ENCODE measurements at places on chromosomes 1 and 21.
A peak's percentile ranks its signal among the peaks of the same experiment; 100 is the strongest.

DNA sequence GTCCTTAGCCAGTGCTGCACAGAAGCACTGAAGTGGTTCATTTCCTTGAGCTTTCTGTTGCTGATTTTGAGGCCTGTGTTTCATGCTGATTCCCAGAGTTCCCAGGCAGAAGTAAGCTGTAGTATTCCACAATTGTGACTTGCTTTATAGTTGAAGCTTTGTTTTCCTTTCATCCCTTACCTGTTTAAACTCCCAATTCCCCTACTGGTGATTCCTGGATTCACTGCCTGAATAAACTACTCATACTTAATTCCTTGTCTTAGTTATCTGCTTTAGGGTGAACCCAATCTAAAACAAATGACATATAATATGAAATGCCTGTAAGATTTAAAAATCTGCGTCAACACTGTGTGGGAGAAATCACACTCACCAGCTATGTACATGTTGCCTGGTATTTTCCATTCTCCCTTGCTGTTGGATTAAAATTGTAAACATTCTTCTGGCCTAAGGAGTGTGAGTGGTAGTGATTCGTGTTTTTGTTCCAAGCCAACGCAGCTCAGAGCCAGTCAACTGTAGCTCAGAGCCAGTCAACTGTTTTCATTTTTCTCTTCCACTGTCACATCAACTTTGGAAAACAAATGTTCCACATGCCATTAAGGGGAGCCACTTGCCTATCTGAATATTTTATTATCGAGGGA, 879.4 kb downstream of the MRPL39 start:
- no peak for DNase-seq

GRCh38 chr1:183124259-183124658, 61.8 kb upstream of the LAMC2 start:
- DNase-seq = no peak

GRCh38 chr1:192867180-192867579, 58.3 kb downstream of the RGS2 start:
- no peak for DNase-seq

DNA sequence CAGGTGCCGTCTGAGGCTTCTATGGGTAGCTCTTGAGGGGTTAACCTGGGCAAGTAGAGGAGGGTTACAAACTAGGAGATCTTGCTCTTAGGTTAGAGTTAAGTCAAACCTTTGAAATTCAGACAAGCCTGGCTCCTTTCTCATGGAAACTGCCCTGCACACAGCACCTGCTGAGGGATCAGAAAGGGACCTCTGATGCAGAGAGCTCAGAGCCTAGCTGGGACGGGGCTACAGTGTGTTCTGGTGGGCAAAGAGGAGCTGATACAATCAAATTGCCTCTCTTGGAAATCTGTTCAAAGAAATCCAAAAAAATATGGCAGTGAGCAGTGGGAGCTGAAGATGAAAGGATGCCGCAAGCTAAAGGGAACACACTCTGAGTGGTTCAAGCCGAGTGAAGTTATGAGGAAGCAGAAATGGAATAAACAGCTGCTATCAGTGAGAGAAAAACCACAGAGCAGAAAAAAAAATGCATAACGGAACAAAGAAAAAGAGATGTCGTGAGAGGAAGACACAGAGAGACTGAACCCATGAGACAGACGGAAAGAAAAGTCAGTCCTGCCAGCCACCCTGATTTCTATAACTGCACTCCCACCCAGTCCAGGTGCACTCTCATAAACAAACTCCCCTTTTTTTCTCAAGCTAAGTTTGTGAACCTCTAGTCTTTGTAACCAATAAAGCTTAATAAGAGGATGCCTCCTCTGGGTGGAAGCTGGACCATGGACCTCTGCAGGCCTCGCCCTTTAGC, 26.6 kb downstream of the PAFAH2 start:
- peak; percentile 96 for DNase-seq

DNA sequence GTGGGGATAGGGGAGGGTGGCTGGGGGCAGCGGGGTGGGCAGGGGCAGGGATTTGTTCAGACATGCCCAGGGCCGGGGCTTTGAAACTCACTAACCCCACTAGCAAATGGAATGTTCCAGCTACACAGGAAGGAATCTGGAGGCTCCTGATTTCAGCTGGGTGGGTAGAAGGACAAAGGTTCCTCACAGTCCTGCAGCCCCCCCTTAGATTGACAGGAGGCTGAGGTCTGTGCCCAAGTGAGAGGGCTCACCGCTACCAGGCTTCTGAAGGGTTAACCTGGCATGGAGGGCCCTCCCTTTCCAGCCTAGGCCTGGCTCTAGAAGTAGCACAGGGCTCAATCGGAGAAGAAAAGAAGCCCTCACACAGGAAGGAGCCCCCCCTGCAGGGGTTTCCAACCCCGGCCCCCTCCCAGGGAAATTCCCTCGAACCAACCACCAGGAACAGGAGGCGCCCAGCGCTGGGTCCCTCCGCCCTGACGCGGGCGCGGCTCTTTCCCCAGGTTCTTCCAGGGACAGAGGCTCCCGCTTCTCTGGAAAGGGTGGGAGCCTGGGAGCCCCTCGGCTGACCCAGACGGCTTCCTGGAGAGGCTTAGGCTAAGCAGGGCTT, 3.3 kb downstream of the EPHA2 start:
- no peak for DNase-seq

DNA sequence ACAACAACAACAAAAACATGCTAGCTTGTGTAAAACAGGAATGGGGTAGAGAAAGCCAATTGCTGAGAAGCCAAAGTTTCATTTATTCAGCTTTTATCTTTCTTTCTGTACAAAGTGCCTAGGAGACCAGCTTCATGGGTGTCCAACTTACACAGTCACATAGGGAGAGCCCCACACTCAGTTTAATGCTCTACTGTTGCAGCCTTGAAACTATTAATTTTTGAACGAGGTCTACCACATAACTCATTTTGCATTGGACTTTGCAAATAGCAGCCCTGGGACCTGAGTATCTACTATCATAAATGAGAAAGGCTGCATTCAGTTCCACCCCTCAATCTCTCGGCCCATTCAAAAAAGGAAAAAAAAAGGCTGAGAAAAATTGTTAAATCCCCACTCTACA, 98.8 kb downstream of the ZNF644 start:
- DNase-seq = no peak

DNA sequence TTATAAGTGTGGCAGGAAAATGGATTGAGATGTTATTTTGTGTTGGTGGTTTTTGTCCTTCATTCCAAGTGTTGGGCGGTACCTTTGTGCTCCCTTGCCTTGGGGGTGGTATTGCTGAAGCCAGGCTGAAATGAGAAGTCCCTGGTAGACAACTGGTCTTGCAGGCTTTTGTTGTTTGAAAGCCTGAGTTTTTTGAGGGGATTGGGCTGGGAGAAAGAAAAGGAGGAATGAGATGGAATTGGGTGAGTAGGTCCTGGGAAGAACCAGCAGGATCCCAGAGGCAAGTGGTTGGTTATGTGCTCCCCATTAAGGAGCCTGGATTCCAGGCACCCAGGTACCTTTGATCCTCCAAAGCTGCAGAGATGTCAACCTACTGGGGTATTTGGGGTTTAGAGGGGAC, 93.7 kb upstream of the SLC2A1 start:
- no peak for DNase-seq

- DNase-seq = no peak
Measured at GRCh38 chr1:114219172-114219868, 65.7 kb upstream of the SYT6 start.

DNA sequence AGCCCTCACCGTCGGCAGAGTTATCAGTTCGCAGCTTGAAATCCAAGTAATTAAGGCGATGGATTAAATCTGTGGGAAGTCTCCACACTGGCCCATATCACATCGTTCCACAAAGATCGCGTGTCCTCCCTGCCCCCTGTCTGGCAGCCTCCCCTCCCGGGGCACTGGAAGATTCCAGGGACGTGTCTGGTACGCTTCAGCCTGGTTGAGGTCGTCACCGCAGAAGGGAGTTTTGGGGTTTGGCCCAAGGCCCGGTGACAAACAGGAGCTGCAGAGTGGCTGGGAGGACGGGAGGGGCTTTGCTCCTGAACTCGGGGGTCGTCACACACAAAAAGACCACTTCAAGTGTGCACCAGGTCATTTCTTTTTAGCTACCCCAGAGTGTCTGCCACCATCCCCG, 51.1 kb downstream of the PRDM16 start:
- DNase-seq = no peak

GRCh38 chr1:5985250-5985649, 7.0 kb downstream of the NPHP4 start:
- no peak for DNase-seq

GRCh38 chr1:15739745-15740144, 2.6 kb upstream of the TMEM82 start:
- DNase-seq = no peak

- DNase-seq = peak; percentile 29
Measured at GRCh38 chr1:112618721-112619517, at the start of gene ST7L. ST7L (minus strand) TSS chr1:112619141; CDS start chr1:112619113, 28 bp downstream.

- no peak for DNase-seq
Measured at GRCh38 chr1:16231331-16232315, 5.4 kb downstream of the CPLANE2 start.

DNA sequence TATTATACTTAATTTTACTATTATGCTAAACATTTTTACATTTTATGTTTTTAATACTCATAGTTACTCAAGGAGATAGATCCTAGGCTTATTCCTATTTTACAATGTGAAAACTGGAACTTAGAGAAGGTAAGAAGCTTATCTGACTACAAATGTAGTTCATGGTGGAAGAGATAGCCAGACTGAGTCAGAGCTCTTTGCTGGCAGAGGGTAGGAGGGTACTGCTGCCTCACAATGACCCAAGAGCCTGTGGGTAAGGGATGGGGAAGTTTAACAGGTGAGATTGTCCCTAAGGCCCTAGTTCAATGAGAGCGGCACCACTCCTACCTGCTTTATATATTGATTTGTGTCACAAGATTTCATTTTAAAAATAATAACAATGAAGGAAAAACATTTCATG, 34.1 kb upstream of the NEK7 start:
- no peak for DNase-seq

- no peak for DNase-seq
Measured at GRCh38 chr1:54945393-54945936, 35.0 kb upstream of the TMEM61 start.

DNA sequence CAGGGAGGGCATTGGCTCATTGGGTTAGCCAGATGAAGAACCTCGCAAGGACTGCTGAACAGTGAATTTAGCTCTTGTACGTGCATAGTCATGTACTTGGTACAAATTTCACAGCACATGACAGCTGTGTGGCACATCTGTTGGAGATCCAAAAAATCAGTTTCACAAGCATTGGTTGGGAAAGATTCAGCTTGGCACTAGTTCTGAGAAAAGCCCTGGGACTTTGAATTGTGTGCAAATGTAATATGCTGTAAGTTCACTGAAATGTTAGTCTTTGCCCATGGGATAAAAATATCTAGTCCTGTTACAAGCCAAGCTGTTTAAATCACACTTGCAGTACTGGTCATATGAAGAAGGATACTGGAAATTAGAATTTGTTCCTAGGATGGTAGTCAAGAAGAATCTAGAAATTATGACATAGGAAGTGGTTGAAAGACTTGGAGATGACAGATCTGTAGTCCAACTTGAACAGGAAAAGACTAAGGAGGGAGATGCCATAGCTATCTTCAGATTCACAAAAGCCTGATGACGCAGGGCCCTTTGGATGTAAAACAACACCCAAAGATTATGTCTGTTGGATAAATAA, 19.2 kb downstream of the LAMC2 start:
- DNase-seq = no peak

DNA sequence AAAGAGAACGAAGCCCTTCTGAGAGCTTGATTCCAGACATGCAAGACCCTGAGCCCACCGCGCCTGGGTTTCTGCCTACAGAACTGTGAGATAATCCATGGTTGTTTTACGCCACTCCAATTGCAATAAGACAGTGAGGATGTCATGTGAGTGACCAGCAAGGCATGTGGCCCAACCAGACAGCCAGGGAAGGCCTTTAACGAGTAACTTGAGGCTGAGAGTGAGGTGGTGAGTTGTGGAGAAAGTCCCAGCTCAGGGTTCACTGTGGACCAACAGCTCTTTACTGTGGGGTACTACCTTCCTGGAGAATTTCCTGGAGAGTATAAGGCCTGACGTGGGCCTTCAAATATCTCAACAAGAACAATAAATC, 153.9 kb downstream of the ETS2 start:
- DNase-seq = no peak

DNA sequence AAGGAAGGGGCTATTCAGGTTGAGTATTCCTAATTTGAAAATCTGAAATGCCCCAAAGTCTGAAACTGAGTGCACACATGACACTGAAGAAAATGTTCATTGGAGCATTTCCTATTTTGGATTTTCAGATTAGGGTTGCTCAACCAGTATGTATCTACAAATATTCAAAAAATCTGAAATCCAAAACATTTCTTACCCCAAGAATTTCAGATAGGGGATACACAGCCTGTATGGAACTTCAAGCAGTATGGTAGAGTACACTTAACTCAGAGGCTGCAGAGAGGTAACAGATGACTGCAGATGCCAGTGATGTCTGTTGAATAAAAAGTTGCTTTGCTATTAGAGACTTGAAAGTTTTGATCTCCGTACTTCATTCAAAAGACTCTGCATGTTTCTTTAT, 19.0 kb downstream of the YTHDF2 start:
- DNase-seq = no peak

DNA sequence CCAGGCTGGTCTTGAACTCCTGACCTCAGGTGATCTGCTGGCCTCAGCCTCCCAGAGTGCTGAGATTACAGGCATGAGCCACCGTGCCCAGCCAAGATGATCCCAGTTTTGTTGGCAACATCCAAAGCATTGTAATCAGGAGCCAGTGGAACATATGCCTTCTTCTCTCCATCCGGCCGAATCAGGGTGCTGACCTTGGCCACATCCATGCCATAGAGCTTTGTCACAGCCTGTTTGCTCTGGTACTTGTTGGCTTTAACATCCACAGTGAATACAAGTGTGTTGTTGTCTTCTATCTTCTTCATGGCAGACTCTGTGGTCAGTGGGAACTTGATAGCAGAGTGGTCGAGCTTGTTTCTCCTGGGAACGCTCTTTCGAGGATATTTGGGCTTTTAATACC, 17.1 kb downstream of the TNFRSF8 start:
- DNase-seq = no peak

DNA sequence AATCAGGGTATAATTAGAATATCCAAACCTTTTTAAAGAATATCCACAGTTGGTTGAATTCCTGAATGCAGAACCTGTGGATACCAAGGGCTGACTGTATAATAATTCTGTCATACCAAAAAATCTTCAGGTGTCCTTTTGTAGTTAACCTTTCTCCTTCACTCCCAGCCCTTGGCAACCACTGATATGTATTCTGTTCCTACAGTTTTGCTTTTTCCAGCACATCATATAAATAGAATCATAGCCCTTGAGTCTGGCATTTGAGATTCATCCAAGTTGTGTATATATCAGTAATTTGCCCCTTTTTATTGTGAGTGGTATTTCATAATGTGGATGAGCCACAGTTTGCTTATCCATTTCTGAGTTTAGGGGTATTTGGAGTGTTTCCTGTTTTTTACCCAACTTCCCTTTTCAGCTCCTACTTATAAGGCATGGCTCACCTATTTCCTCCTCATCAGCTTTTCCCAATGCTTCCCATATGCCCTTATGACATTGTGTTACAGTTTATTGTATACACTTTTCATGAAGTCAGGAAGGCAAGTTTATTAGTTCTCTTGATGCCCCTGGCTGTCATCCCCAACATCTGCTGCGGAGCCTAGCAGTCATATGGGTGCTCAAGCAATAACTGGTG, 35.0 kb upstream of the AGO1 start:
- DNase-seq = no peak

All from bone marrow (tissue), 2 donors.